ENCODE measurements at places on chromosomes 4 and X.
A peak's percentile ranks its signal among the peaks of the same experiment; 100 is the strongest.

DNA sequence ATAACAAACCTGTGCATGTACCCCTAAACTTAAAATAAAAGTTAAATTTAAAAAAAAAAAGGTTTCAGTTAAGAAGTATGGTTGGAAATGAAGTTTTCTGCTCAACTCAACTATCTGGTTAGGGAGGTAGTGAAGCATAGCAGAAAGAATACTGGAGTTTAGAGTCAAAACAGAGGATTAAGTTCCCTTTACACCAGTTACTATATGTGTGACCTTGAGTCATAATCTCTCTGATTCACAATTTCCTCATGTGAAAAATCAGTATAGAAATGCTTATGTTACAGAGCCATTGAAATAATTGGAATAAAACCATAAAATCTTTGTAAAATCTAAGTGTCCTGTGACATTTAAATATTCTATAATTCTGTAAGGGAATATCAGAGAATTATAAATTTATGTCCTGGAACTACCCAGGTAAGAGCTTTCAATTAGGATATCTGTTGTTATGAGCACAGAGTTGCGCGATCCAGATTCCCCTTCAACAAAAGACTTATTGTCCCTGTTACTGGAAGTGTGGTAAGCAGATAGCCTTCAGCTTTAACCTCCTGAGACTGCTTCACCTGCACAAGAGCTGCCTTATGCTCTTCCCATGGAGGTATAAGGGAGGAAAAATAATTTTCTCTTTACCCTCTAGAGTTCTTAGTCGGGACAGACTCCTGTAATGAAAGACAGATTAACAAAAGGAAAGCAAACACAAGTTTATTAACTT, 203.8 kb upstream of the NRK start:
- DNase-seq, result no peak

DNA sequence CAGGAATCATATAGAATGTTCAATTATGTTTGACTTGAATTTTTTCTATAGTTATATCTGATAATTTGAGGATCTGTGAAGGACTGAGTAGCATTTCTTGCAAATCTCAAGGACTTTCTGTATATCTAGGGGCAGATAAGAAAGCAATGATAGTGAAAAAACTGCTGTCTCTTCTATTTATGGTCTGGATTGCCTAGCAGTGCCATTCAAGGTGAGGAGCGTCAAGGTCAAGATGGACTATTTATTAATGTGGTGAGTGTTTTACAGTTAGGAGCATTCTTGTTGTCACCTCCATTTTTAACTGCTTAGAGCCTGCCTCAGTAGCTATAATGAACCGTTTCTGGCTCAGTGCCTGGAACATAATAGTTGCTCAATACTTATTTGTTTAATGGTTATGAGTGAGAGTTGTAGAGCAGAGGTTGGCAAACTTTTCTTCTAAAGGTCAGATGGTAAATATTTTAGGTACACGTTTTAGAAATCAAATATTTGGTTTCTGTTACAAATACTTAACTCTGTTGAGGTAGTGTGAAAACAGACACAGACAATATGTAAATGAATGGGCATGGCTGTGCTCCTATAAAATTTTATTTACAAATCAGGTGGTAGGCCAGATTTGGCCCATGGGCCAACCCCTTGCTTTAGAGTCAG, 523.2 kb upstream of the IGFBP7 start:
- no peak for DNase-seq

GRCh38 chr4:73844806-73845205, 8.3 kb upstream of the PF4V1 start:
- no peak for DNase-seq

DNA sequence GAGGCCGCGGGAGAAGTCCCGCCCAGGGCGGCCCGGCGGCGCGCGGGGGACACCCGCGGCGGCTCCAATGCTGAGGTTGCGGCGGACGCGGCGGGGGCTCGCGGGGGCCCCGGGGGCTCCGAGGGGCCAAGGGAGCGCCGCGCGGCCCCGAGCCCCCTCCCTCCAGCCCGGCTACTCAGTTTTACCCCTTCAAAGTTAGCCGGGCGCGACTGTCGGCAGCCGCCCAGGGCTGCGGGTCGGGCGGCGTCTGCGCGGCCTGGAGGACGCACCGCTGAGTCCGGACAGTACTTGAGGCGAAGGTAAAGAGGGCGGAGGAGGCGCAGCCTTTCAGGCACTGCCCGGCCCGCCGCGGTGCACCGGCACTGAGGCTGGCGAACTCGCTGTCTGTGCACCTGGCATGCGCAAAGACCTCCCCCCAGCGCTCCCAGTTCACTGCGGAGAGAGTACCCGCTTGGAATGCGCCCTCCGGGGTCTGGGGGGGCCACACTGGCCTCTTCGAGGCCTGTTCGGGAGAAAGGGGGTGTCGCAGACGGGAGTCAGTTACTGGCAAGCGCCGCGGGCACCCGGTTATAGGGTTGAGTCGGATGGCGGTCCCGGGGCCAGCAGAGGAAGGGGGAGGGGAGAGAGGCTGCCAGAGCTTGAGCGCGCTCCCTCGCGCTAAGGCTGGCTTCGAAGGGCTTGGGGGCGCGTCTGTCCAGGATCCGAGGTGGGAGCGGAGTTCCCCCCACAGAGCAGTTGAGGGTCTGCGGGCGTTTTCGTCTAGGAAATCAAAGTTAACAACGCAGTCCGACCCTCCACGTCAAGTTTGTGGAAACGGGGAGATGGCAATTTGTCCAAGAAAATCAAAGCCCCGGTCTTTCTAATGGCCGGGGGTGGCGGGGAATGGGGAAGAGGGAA, 1.1 kb downstream of the PCDH19 start:
- no peak for DNase-seq

GRCh38 chrX:12970691-12971202, 4.2 kb upstream of the TMSB4X start:
- DNase-seq, result no peak

- no peak for DNase-seq
These were observed 97.3 kb upstream of the DDIT4L start for GRCh38 chr4:100287534-100287933.

DNA sequence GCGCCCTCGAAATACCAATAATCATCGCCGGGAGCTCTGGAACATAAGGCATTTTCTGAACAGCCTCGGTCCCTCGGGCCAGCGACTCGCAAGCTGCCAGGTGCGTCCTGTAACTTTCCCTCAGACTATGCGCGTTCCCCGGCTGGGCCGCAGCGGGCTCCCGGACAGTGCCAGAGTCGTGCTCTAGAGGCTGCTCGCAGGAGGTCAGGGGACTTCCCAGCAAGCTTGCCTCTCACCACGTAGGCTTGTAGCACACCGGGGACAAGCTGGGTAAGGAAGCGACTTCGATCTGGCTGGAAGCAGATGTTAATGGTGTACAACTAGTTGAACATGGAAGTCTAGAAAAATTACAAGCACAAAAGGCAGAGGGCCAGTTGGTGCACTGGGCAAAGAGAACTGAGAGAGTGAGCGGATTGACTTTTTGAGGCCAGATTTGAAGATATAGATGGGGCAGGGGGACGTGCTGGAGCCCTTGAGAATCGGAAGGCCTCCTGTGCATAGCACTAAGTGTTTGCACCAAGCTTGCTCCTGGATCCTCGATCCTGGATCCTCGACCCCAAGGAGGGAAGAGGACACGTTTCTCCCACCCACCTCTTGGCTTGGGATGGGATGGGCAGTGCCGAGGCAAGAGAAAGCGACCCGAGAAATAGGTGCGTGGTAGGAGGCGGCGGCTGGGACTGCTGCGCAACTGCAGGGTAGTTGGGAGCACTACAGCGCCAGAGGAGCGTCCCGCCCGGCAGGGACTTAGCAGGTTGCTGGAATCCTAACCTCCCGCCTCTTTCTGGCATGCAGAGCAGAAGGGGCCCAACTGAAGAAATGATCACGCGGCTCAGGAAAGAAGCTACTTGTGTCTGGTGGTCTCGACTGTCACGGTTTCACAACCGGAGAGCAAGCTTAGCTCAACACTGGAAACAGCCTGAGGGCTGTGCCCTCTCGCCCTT, 19.9 kb upstream of the ZIC3 start:
- no peak for DNase-seq

DNA sequence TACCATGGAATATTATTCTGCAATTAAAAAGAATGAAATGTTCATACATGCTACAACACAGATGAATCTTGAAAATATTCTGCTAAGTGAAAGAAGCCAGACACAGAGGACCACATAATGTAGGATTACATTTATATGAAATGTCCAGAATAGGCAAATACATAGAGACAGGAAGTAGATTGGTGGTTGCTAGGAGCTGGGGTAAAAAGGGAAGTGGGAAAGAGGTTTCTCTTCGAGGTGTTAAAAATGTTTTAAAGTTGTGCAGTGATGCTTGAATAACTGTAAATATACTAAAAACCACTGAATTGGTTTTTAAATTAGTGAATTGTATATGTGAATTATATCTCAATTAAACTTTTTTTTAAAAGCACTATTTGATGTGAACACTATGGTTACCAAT, 3.6 kb upstream of the NXT2 start:
- no peak for DNase-seq

- no peak for DNase-seq
These were observed 34.6 kb downstream of the LAMTOR3 start for GRCh38 chr4:99859618-99860017.

DNA sequence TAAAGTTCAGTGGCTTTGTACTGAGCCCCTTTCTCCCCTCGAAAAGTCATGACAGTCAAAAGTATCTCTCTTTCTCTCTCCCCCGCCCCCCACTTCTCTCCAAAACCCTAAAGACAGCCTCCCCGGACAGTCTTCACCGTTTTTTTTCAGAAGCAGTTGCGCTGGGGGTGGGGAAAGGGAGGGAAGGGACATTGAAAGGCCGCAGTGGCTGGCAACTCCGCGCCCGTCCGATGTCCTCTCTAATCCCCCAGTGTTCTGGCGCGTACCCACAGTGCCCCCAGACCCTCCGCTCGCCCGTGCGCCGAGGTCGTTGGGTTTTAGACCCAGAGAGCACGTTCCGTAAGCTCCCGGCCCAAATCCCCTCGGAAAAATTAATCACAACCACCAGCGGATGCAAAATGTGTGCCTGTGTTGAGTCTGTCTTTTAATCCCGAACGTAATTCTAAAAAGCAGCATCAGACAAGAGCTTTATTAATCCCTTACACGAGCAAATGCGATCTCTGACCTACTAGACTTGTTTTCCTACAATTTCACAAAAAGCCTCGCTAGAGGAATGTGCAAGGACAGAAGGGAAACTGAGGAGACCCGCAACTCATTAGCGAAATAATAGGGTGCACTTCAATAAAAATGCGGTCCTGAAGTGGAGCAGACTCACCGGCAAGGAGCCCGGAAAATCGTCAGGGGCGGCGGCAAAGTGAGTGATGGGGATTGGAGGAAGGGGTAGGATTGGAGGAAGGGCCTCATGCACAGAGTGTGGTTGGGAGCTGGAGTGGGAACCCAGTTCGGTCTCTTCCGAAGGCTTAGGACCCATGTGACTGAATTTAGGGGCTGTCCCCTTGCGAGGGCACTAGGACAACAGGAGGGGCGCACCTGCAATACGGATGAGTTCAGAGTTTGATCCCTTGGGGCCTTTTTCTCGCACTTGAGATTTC, 12.2 kb upstream of the PRDM8 start:
- peak; percentile 29 for DNase-seq

- DNase-seq, result no peak
These were observed 7.2 kb downstream of the NR0B1 start for GRCh38 chrX:30301963-30302362.

DNA sequence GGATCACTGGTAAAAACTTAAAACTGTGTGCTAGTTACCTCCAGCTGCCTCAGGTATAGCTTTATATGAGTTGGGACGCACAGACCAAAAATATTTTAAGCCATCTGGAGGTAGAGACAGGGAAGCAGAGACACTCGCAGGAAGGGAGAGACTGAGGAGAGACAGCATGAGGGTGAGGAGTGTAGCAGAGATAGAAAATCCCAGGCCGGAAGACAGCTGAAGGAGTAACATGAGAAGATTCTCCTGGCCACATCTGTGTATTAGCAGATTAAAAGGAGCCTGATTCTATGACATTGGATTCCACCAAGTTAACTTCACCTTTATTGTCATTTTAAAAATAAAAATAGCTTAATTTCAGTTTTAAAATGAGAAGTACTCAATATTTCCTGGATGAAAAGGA, 84.3 kb downstream of the PDLIM5 start:
- DNase-seq, result no peak

DNA sequence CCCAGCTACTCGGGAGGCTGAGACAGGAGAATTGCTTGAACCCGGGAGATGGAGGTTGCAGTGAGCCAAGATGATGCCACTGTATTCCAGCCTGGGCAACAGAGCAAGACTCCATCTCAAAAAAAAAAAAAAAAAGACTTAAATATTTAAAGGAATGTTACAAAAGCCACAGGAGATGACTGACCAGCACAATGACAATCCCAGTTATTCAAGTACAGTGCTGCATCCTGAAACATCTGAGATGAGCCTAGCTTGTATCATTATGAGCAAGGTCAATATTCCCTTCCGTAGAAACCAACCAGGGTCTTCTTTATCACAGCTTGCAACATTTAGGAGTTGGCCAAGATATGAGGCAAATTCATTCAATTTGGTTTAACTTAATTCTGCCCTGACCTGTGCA, 38.6 kb downstream of the LNX1 start:
- no peak for DNase-seq

DNA sequence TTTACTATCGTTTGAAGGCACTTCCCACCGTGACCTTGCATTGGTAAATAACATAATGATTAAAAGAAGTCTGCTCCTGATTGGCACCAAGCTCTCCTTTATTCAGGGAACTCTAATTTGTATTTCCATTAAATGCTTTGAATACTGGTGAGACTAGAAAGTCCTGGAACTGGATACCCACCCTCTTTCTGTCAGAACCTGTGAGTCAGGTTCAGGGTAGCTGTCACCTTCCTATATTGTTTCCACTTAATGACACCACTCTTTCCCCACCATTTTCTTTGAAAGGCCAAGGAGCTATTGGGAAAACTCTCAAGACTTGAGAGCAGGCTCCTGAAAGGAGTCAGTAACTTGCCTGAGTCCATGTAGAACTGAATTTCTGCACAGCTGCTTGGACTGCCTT, 55.9 kb upstream of the RASSF6 start:
- DNase-seq, result no peak

- no peak for DNase-seq
These were observed 44.0 kb downstream of the LRP2BP start for GRCh38 chr4:185351691-185352090.

DNA sequence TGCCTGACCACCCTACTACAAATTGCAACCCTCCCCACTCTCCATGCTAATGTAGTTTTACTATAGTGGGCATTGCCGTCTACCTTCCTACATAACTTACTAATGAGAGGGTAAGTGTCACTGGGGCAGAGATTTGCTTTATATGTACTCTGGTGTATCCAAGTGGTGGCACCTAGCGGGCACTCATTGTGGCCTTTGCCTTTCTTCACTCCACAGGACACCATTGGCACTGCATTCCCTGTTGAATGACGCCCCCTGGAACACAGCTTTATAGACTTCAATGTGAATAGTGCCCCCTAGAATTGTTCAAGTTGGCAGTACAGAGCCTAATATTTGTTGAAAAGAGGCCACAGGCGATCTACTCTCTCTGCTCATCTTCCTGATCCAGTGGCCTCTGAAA, 215.8 kb downstream of the MID1IP1 start:
- DNase-seq, result no peak

Data from stimulated activated CD8-positive, alpha-beta memory T cell treated with anti-CD3 and anti-CD28 coated beads, Interleukin-7, amount 100 ng/mL, for 4 hours (primary cell).